ENCODE measurements at places on chromosomes 3 and 15.

DNA sequence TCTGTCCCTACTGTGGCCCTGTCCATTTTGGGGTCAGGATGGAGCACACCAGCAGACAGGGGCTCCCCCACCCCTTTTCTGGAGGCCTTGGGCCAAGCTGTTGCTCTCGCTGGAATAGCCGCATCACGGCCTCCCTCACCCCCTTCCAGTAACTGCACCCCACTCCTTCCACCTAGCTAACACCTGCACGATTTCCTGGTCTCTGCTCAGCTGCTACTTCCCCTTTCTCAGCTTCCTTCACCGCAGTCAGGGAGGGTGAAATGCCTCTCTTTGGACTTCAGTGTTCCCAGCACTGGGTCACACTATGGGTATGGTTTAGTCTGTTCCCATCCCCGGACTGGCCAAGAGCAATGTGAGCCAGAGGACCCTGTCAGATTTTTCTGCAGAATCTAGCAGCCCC is 400.2 kb downstream of the MCTP2 start:
- DNase-seq = no peak

DNA sequence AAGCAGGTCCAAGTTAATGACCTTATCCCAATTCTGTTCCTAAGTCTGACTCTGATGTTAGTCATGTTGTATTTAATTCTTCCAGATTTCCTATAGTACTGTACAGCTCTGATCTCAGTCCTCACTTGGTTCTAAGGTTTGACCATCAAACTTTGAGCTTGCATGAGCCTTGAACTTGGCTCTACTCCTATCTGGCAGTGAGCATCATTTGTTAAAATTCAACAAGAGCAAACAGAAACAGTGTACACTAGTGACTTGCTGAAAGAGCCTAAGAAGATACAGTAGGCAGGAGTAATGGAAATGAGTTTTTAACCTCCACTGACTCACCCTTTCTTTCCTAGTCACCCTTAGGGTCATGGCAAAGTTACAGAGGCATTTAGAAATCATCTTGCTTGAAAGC is 451.1 kb upstream of the TPRG1 start:
- no peak for DNase-seq

- no peak for DNase-seq
Measured at GRCh38 chr3:10419637-10420232, 85.7 kb downstream of the ATP2B2 start.

- DNase-seq = no peak
Measured at GRCh38 chr15:63941698-63942465, 104.4 kb downstream of the DAPK2 start.

DNA sequence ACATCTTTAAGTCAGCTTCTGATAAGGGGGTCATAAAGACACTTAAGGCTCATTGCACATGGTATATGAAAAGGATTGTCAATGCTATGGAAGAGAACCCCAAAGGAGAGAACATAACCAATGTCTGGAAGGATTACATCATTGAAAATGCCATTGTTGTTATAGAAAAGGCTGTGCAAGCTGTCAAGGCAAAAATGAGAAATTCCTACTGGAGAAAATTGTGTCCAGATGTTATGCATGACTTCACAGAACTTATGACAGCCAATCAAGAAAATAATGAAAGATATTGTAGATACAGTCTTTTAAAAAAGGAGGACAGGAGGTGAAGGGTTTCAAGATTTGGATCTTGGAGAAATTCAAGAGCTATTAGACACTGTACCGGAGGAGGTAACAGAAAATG is 96.3 kb upstream of the MBNL1 start:
- DNase-seq = peak; percentile 5

DNA sequence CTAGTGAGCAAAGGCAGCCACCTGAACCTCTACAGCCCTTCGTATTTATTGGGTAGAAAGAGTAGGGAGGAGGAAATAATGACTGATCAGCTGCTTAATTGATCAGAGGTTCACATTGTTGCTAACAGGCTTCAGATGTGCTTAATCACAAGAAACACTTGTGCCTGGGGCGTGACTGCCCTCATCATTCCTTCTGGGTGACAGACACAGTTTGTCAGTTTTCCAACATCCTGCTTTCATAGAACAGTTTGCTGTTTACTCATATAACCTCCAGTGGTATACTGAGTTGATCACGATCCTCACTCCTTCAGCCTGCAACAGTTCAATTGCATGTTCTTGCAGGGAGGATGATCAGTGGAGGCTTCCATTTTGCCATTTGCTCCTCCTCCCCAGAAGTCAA is 13.6 kb upstream of the CASR start:
- no peak for DNase-seq

DNA sequence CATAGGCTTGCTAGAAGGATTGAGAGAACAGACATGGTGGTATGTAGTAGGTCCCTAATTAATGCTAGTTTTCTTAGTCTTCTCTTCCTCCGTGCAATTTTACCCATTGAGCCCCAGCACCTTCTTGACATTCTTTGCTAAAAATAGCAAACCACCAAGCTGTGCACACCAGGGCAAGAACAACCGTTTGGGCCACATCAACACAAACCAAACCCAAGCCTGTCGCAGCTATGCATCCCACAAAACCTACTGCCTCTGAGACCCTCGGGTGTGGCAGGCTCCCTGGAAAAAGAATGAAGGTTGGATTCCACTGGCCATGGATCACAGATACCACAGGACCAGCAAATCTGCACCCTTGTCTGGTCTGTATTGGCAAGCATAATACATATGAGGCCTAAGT is 27.1 kb downstream of the HEG1 start:
- no peak for DNase-seq

DNA sequence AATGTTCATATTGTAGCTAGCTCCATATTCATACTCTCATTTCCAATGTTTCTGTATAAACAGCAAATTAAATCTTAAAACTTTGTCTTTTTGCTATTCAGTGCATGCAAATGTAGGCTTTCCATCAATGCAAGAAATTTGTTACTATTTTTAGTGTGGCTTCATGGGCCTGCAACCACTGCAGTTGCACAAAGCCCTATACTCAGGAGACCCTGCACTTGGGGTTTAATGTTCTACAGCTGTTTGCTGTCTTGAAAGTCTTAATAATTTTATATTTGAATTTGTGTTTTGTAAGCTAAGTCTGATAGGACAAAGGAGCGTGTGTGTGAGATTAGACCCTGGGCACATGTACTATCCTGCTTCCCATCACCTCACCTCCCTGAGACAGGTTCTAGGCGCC is 9.6 kb downstream of the PYDC2 start:
- peak; percentile 4 for DNase-seq

DNA sequence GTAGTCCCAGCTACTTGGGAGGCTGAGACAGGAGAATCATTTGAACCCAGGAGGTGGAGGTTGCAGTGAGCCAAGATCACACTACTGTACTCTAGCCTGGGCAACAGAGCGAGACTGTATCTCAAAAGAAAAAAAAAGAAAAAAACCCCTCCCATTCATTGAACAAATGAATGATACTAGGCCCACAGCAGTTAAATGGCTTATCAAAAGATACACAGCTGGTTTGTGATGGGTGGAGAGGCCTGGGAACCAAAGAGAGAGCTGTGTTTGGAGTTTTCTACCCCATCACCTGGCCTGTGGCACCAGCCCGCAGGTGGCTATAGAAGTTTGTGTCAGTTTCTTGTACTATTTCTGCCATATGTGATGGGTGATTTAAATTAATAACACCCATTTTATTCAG is 43.1 kb upstream of the LCTL start:
- no peak for DNase-seq

DNA sequence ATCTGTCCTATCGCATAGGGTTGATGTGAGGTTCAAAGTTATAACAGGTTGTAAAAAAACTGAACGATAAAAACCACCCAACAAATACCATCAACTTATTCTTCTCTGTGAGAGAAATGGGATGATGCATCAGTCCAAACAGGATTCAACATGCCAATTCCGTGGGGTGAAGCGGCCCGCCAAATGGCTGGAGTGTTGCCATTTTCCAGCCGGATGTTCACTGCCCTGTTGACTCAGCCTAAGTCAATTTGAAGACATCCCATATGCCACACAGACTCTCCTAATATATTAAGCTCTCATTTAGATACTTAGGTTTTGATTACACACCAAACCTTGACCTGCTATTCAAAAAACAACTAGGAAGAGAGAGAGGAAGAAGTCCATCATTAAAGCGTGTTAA is 311.1 kb downstream of the VPS13C start:
- no peak for DNase-seq

GRCh38 chr3:58866079-58866478 is 183.7 kb downstream of the CFAP20DC start:
- no peak for DNase-seq

GRCh38 chr3:132381348-132381944 is 35.9 kb upstream of the DNAJC13 start:
- no peak for DNase-seq

DNA sequence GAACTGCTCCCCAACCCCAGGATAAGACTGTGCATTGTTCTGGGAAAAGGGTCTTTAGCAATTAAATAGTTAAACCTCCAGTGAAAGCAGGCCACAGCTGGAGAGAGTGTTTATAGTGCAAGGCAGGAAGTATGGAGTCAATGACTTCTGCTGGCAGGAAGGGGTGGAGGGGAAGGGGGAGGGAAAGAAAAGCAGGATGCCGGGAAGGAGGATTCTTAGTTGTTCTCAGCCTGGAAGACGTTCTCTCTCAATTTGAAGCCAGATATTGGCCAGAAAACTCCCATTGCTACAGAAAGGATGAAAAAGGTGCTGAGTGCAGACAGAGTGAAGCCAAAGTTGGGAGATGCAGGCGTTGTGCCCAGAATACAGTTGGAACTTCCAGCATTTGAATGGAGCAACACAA is 35.7 kb upstream of the ACTL6A start:
- DNase-seq = peak; percentile 42

DNA sequence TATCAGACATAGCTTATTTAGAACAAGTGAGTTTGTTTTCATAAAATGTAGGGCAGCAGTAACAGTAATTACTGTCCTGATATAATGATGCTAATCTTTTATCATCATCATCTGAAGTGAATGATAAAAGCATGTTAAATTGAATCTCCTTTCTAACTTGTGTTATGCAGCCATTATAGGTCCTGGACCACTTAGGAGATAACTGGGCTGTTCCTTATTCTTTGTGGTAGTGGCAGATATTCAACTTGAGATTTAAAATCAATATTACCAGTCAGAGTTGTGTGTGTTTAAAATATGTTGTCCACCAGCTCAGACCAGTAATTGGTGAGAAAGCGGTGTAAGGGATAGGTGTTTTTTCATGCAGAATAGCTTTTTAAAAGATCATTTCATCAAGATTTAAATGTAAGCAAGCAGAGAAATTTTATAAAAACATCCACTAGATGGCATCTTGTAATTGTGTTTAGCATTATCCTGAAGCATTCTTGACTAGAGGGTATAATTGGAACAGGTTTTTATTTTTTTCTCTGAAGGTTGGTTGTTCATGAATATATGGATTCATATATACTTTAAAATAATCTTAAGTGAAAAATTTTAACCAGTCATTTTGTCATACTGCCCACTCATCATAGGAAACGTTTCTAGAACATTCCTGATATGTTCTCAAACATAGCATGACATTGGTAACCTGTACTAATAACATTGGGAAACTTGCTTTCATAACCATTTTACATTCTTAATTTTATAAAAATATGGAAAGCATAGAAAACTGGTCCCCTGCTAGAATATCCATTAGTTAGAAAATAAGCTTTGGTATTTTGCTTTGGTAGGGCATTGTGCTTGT is 153.9 kb downstream of the BBX start:
- peak; percentile 43 for DNase-seq

GRCh38 chr15:50767332-50767861 is 1.9 kb upstream of the SPPL2A start:
- DNase-seq = no peak

DNA sequence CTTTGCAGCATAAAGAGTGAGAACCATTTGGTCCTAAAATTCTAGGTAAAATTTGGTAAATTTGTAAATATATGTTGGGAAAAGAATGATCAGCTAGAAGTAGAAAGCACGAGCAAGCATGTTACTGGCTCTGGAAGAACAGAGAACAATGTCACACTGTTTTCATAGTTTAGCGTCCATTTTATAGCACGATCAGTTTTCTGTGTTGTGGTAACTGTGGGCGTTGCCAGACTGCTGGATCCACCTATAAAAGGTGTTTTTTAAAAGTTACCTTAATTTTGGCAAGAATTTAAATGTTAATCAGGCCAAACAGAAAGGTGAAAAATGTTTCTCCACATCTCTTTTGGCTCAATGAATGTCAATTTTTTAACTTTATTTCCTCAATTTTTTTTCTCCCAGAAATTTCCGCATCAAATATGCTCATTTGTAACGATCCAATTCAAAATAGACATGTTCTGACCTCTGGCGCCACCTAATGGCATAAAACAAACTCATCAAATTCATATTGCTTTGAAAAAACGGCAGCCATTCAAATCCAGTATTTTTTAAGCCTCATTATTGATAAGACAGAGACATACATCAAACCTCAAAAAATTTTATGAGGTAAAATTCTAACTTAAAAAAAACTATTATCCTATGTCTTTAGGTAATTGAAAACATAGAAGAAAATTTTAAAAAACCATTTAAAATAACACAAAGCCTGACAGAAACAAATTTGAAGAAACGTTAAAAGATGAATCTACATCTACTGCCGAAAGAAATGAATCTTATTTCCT is 5.5 kb upstream of the GP5 start:
- DNase-seq = peak; percentile 75

- DNase-seq = peak; percentile 77
Measured at GRCh38 chr3:64030741-64031140, 7.4 kb upstream of the PSMD6 start.

DNA sequence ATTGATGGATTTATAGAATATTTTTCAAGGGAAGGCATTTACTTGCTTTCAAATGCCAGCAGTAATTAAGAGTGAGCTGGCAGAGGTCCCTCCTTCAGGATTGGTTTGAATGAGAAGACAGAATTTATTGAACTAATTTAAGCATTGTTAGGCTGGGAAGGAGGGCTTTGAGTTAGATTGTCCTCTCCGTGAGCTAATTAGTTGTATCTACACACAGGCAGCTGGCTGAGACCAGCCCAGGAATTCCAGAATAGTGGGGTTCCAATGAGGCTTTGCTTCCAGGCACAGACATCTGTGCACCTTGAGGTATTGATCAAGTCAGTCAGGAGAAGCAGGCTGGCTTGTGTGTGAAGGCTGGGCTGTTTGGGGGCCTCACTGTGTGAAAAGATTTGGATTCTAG is 124.0 kb upstream of the WNT5A start:
- no peak for DNase-seq

- DNase-seq = peak; percentile 22
Measured at GRCh38 chr15:26628879-26629529, 143.9 kb downstream of the GABRB3 start.

GRCh38 chr15:73822998-73823397 is 50.4 kb upstream of the TBC1D21 start:
- peak; percentile 70 for DNase-seq
